Stimulated activated CD4-positive, alpha-beta T cell treated with anti-CD3 and anti-CD28 coated beads, TNF-alpha, amount 100 ng/mL, for 48 hours (primary cell): ENCODE measurements at places on chromosomes 12 and 14.

DNA sequence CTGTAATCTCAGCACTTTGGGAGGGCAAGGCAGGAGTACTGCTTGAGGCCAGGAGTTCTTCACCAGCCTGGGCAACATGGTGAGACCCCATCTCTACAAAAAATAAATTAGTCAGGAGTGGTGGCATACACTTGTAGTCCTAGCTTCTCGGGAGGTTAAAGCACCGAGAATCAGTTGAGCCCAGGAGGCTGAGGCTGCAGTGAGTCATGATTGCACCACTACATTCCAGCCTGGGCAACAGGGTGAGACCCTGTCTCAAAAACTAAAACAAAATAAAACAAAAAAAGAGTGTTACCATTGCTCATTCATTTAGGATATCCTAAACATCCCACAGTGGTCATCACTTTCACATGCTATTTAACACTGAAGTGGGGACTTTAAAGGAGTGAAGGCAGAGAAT, 7.8 kb downstream of the NEK9 start:
- DNase-seq: no peak

DNA sequence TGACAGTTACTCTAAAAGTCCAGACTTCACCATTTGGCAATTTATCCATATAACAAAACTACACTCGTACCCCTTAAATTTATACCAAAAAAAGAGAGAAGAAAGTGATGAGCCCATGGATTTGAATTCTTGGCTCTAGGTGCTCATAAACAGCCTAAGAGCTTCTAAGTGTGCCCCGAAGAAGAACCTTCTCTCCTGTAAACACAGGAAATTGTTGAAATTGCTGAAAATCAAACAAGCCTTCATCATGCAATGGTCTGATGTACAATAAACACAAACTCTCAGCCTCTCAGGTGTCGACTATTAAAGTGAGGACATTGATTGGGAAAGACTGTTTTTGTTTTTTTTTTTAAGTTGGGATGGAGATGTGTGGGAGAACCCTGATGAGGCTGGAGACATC, 21.8 kb downstream of the PDE6H start:
- no peak for DNase-seq

DNA sequence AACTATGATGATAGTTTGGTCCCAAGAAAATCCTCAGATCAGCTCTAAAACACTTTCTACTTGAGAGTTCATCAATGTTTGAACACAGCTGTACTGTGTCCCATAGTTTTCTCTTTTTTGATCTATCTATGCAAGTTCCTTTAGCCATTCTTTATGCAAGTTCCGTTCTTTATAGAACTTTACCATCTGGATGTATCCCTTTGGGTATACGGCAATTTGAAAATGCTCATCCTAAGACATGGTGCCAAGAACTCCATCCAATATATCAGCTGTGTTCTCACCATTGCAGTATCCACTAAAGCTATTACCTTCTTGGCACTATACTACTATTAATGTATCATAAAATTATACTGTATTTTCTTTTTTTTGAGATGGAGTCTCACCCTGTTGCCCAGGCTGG, 276.9 kb downstream of the NOVA1 start:
- no peak for DNase-seq

- no peak for DNase-seq
Observed at GRCh38 chr12:103933237-103933636, 3.0 kb downstream of the HSP90B1 start.

- no peak for DNase-seq
Observed at GRCh38 chr14:92898566-92899131, 24.3 kb upstream of the CHGA start.

DNA sequence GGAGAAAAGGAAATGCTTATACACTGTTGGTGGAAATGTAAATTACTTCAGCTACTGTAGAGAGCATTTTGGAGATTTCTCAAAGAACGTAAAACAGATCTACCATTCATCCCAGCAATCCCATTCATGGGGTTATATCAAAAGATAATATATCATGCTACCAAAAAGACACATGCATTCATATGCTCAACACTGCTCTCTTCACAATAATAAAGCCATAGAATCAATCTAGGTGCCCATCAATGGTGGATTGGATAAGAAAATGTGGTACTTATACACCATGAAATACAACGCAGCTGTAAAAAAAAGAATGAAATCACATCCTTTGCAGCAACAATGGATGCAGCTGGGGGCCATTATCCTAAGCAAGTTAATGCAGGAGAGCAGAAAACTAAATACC, 1487.7 kb upstream of the SEL1L start:
- DNase-seq: no peak
